ENCODE measurements at places on chromosomes 2 and 18.

- no peak for DNase-seq
Observed at GRCh38 chr2:82340578-82341053, 2036.1 kb upstream of the LRRTM1 start.

DNA sequence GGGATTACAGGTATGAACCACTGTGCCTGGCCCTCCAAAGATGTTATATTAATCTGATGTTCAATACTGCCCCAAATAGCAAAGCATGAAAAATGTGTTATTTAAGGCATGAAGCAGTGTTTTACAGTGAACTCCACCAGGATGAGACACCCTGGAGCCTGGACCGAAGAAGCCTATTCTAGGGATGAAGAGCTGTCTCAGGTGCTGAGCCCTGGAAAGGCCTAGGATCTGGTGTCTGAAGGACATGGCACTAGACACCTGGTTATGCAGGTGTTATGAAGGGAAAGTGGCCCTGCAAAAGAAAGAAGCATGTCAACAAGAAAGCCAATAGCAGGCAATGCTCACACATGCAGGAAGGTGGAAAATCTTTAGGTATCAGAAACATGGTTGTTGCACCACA lies 374.4 kb downstream of the CLIP4 start:
- DNase-seq: no peak

- DNase-seq: no peak
Observed at GRCh38 chr18:13809531-13810255, 14.3 kb upstream of the MC5R start.

- no peak for DNase-seq
Observed at GRCh38 chr18:10023853-10024570, 110.2 kb downstream of the VAPA start.

DNA sequence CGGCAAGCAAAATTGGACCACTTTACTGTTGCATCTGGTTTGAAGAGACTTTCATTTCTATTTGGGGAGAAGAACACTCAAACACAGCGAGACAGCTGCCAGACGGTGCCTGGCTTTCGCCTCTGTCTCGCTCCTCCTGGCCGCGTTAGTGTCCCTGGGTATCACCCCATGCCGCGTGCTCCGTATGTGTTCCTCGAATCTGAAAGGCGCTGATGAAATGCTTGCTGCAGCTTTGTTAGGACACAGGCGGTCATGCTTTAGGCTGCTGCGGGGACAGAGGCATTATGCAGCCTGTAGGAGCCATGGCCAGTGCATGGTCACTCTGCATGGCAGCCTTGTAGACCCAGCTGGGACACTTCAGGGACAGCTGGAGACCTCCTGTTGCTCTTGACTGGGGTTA lies 53.9 kb downstream of the LDLRAD4 start:
- DNase-seq: no peak
